ENCODE measurements at places on chromosomes 13 and 19.

DNA sequence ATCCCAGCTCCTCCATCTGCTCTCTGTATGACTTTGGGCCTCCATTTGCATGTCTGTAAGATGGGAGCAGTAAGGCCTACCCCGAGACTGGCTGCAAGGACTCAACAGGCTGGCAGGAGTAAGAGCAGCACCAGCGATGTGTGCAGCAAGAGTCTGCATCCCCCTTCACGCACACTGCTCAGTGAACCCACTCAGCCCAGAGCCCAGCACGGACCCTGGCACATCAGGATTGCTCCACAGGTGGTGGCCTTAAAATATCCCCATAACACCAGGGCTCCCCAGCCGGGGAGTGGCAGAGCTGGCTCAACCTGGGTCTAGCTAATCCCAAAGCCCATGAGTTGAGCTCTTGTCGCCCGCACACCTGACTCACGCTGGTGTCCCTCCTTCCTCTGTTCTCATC is 23.4 kb downstream of the VRK3 start:
- DNase-seq = no peak

GRCh38 chr19:35436477-35437405 is 11.3 kb upstream of the FFAR2 start:
- DNase-seq = no peak

- no peak for DNase-seq
Measured at GRCh38 chr13:60032851-60033250, 130.9 kb downstream of the DIAPH3 start.

- no peak for DNase-seq
Measured at GRCh38 chr19:46115396-46116106, 8.9 kb downstream of the IGFL3 start.

- no peak for DNase-seq
Measured at GRCh38 chr13:34421347-34421719, 520.7 kb upstream of the NBEA start.

All from posterior cingulate gyrus (tissue), 11 donors.